CD14-positive monocyte (primary cell): ENCODE measurements at places on chromosomes 2 and 18.

GRCh38 chr18:23560186-23560585, 26.1 kb downstream of the NPC1 start:
- DNase-seq: no peak

GRCh38 chr18:60987963-60988362, 345.3 kb upstream of the CDH20 start:
- DNase-seq: no peak

DNA sequence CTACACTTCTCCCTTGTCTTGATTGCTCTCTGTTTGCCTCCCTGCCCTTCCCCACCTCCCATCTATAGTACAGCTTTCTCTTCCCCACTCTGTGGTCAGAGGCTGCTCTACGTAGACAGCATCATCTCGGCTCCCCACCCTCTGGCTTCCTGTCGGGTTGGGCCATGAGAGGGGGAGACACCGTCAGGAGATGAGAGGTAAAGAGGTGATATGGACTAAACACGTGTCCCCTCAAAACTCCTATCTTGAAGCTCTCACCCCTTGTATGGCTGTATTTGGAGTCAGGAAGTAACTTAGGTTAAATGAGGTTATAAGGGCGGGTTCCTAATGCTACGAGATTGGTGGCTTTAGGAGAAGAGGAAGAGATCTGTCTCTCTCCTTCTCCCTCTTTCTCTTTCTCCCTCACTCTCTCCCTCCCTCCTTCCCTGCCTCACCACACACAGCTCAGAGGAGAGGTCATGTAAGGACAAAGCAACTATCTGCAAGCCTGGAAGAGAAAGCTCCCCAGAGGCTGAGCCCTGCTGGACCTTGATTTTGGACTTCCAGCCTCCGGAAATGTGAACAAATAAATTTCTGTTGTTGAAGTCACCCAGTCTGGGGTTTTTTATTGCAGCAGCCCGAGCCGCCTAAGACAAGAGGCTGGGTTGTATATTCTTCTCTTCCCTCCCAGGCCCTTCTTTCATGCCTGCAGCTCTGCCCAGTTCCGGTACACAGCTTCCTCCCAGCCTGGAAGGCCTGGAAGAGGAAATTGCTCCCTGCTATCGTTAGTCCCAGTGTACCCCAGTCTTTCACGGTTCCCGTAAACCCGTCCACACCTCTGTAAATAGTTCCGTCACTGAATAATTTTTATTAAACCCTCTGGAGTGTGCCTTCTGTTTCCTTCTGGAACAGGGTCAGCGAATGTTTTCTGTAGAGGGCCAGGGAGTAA, 138.0 kb downstream of the AKAIN1 start:
- no peak for DNase-seq

- peak; percentile 100 for DNase-seq
Measured at GRCh38 chr2:173997269-173997668, 32.1 kb upstream of the SP3 start.

GRCh38 chr2:8229546-8229986, 452.3 kb upstream of the ID2 start:
- DNase-seq: peak; percentile 86

- DNase-seq: peak; percentile 30
Measured at GRCh38 chr2:10329880-10330699, 27.4 kb downstream of the HPCAL1 start.

- DNase-seq: no peak
Measured at GRCh38 chr18:79379931-79380815, 15.6 kb upstream of the NFATC1 start.

- no peak for DNase-seq
Measured at GRCh38 chr2:217897091-217897715, 105.6 kb downstream of the TNS1 start.

- DNase-seq: no peak
Measured at GRCh38 chr2:210541290-210541902, 15.0 kb upstream of the CPS1 start.

- no peak for DNase-seq
Measured at GRCh38 chr18:7657050-7657449, 89.9 kb downstream of the PTPRM start.

- no peak for DNase-seq
Measured at GRCh38 chr2:231425291-231425810, 29.8 kb downstream of the B3GNT7 start.

DNA sequence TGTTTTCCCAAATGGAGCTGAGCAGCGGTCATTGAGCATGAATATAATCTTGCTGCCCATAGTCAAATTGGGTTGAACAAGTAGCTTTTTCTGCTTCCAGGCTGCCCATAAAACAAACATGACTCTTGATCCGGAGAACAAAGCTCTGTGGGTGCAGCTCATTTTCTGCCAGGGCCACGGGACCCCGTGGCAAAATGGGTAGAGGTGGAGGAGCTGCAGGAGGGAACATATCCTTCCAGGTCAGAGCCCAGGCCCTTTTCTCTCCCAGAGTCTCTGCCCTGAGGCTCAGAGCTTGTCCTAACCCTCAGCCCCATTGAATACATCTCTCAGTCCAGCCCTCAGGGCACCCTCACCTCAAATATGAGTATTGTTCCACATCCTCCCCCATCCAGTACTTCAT, 151.6 kb upstream of the TWIST2 start:
- no peak for DNase-seq

DNA sequence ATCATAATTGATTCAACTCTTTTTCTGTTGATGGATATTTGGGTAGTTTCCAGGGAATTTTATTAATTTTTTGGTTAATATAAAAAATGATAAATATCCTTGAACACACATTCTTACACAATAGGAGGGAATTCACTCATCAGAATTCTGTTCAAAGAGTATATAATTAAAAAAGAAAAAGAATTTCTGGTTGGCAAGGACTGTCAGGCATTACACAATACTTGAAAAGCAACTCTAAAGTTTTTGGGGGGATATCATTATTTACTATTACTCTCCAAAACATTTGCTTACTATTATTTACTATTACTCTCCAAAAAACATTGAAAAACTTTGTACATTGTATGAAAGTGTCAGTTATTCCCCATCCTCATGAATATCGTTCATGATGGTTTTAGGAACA, 38.0 kb downstream of the G6PC2 start:
- DNase-seq: no peak

- peak; percentile 46 for DNase-seq
Measured at GRCh38 chr2:105873721-105874120, 129.0 kb downstream of the NCK2 start.

GRCh38 chr18:34158881-34159690, 65.6 kb downstream of the NOL4 start:
- no peak for DNase-seq

DNA sequence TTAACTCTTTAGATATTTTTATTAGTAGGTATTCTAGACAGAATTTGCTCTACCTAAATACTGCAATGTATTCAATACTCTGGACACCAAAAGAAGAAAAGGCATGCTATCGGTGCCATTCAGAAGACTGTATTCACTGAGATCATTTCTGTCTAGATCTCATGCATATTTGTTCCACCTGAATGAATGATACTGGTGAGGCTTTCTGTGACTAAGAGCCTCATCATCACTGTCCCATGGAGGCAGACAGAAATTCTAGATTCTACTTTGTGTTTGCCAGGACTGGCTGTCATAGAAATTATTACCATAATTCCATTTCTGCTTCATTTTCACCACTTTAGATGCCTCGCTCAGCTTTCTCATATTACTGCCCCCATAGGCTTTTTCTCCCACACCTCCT, 340.7 kb downstream of the MBD2 start:
- DNase-seq: no peak

- no peak for DNase-seq
Measured at GRCh38 chr2:214489702-214490101, 78.8 kb downstream of the VWC2L start.

DNA sequence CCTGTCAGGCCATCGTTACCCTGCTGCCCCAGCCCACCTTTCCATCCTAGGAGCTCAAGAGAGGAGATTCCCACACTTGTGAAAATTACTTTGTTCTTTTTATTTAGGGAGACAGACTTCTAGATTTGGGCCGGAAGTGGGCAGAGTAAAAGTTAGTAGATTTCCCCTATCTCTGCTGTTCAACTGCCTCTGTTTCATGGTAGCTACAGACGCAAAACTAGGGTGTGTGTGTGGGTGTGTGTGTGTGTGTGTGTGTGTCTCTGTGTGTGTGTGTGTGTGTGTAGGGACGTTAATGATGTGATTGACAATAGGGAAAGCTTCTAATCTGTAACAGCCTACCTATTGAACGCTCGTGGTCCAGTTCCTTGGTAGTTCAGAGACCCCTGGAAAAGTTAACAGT, 438 bp downstream of the PSMA8 start:
- no peak for DNase-seq

- peak; percentile 88 for DNase-seq
Measured at GRCh38 chr2:101509499-101510284, 34.8 kb upstream of the RFX8 start.

DNA sequence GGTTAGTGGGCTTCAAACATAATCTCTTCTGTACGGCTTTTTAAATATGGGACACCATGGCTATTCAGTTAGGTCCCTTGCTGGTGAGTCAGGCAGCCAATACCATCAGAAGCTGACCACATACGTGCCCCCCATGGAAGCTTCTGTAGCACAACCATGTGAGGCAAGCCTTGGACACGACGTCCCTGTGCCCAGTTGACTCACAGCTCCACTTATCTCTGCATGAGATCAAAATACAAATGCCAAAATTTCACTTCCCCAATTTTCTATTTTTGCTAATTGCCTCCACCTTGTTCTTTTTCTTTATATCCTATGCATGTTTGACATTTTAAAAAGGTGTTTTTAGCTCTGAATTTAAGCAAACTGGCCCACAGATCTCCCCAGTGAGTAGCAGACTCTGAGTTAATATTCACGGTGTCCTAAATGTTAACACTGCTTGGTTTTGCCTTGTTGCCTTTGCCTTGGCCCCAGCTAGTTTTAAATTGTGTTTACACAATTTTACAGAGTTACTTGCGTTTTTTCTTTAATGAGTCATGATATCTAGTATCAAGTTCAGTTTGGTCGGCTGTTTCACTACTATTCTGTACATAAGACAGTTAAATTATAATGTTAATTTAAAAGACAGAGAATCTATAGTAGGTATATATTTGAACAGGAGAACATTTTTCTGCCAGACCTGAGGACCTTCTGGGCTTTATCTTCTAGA, 77.5 kb downstream of the CDCA7 start:
- DNase-seq: peak; percentile 54

DNA sequence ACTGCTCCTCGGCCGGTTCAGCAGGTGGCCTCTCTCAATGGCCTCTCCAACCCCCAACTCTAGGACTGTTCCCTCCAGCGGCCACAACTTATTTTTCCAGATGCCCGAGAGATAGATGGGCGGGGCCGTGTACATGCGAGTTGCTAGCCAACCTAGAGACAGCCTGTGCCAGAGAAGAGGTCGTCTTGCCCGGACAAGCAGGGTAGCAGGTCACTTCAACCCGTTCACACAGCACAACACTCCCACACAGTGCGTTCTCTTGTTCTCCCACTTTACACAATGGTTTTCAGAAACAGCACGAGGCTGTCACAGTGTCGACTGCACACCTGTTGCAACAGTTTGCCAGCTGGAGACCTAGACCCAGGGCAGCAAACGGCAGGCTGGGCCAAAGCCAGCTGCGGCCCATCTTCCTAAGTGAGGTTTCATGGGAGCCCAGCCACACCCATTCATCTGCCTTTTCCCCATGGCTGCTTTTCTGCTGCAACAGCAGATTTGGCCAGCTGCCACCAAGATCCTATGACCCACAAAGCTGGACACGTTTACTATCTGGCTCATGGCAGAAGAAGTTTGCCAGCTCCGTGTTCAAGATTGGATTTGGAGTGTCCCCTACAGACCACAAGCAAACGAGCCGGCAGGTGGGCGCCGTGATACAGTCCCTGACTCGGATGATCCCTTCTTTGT, 7.3 kb upstream of the PRLH start:
- DNase-seq: no peak

DNA sequence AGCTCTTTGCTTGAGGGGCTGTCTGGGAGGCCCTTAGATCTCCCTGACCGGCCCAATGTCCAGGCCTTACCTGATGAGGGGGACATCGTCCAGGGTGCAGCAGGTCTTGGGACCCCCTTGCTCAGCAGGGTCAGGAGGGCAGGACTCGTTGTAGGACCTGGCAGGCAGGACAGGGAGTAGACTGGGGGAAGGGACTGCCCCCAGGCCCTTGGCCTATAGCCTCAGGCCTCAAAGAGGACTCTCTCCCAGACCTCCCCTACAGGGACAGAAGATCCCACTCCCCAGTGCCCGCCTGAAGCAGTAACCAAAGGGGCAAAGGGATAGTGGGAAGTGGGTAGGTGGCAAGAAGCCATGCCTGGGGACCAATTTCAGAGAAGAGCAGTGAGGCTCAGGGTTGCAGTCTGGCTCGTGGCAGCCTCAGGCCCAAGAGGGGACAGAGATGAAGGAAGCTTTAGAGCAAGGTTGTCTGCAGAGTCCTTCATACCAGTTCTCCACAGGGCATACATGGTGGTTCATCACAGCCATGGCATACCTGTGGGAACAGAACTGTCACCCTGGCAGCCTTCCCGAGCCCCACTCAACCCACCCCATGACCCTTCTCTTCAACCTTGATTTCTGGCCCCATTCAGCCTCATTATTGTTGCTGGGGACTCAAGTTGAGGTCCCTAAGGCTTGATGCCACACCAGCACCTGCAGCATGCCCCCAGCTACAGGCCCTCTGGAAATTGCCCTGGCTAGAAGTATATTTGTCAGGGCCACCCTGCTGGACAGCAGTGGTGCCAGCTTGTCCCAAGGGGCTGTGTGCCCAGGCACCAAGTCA, 1.3 kb downstream of the TMEM150A start:
- no peak for DNase-seq

- no peak for DNase-seq
Measured at GRCh38 chr18:76657911-76658470, 162.9 kb upstream of the ZNF516 start.

DNA sequence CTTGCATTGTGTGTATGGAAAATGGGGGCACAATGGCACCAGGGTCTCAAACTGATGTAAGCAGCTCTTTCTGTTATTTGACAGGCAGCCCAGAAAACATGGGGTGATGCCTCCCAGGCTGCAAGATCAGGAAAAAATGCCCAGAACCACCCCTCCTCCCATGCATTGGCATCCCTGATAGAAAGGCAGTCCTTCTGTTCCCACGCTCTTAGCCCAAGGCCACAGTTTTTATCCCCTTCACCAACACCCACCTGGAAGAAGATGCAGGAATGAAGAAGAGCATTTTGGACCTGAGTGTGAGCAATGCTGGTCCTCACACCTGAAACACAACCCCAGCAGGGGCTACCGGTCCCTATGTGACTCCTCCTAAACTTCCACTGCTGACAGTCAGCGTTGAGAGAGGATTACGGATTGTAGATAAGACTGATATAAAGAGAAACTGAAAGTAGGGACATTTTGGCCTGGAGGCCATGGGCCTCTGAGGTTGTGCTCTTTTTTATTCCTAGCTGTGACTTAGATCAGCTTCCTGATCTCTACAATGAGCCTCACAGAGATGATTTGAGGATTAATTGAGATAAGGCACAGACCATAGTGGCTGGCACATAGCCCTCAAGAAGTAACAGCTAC, 386.0 kb upstream of the ATP5MC3 start:
- no peak for DNase-seq

GRCh38 chr2:169964740-169965139, 137.5 kb downstream of the UBR3 start:
- DNase-seq: no peak

DNA sequence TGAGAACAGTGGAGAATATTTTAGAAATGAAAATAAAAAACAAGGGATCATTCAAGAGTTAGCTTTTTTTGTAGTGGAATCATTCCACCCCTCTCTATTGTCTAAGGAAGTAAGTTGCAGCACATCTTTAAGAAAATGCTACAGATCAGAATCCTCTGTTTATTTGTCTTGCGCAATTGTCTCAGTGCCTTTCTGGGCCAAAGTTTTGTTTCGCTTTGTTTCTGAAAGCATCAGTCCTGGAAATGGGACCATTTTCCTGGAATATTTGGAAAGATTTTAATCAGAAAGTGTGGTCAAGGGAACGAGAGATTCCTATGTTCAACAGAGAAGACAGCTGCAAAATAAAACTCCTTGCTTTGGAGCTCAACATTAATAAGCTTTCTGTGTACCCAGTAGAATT, 74.0 kb downstream of the NRXN1 start:
- no peak for DNase-seq
